GM23338 (cell line): ENCODE measurements at places on chromosomes 1 and 21.
A peak's percentile ranks its signal among the peaks of the same experiment; 100 is the strongest.

GRCh38 chr21:44947930-44948331 lies 8.1 kb downstream of the SLX9 start:
- no peaks in the 10 kb centered on the region; the same call in 1 of the 2 replicates for H3K36me3 ChIP-seq
- H3K4me1 ChIP-seq = no peaks in the 10 kb centered on the region
- no peak overlapping the region for H3K4me3 ChIP-seq
- DNase-seq = no peak

GRCh38 chr1:90821152-90821787 lies 104.2 kb upstream of the BARHL2 start:
- H3K36me3 ChIP-seq = no peaks in the 10 kb centered on the region
- H3K4me1 ChIP-seq = no peaks in the 10 kb centered on the region
- H3K4me3 ChIP-seq = no peak overlapping the region
- no peak overlapping the region for H3K27ac ChIP-seq

- DNase-seq = no peak
- no peaks in the 10 kb centered on the region for H3K4me1 ChIP-seq
- no peaks in the 10 kb centered on the region for H3K27me3 ChIP-seq
- H3K27ac ChIP-seq = no peak overlapping the region
- H3K36me3 ChIP-seq = no peaks in the 10 kb centered on the region
- no peak overlapping the region for H3K4me3 ChIP-seq
Observed at GRCh38 chr21:44569861-44570517, 3.5 kb upstream of the KRTAP10-4 start.

DNA sequence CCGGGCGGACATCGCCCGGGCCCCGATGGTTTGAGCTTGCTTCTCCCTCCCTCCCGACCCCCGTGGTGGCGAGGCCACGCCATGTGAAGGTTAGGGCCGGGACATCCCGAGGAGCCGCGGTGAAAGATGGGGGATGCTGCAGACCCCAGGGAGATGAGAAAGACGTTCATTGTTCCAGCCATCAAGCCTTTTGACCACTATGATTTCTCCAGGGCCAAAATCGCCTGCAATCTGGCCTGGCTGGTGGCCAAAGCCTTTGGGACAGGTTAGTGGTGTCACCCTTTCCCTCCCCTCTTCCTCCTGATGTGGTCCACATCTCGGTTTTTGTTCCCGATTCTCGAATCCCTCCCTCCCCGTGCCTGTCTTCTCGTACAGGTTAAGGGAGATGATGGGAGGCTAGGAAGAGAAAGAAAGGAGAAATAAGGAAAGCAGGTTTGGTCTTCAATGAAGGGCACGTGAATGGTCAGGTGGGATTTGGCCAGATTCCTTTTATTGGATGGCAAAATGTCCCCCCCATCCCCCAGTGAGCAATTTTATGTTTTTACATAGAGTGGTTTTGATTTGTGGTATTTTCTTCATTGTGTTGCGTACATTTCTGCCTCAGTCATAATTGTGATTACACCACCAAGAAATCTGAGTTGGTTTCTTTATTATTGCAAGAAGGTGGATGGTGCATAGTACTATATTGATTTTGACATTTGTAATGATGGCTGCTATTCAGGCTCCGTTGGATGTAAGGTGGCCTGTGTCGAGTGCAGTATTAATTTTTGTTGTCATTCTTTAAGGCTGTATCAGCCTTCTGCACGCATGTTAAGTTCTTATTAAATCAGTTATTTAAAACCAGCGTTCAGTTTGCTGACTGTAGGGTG lies 1.2 kb downstream of the CAMSAP2 start:
- H3K27me3 ChIP-seq = peaks cover 17% of the 10 kb centered on the region; the same call in 1 of the 2 replicates
- peaks cover 23% of the 10 kb centered on the region; the same call in 1 of the 2 replicates for H3K4me1 ChIP-seq
- DNase-seq = peak; percentile 15
- peak overlapping the region; percentile 98 for H3K4me3 ChIP-seq

DNA sequence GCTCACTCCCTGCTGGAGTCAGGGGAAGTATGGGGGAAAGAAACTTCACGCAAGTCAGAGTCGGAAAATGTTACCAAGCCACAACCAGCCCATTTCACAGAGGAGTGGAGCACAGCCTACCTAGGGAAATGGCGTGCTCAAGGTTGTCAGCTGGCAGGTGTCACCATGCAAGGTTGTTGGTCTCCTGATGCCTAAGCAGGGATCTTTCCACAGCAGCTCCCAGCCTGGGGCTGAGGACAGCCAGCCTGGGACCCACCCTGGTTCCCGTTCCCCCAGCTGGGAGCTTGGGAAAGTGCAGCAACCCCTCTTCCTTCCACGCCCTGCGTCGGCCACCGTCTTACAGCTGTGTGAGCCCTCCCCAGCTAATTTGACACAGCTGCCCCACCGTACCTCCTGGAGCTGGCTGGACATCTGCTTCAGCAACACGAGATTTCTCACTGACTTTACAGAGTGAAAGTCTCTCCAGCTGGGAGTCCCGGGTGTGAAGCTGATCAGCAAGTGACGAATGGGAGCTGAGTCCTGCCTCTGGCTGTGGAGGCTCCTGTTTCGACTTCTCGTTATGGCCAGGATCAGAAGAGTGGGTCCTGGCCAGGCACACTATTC lies 224.6 kb upstream of the RAB4A start:
- no peak overlapping the region for H3K4me3 ChIP-seq
- H3K4me1 ChIP-seq = peaks cover 12% of the 10 kb centered on the region
- no peaks in the 10 kb centered on the region for H3K36me3 ChIP-seq
- DNase-seq = no peak
